ENCODE measurements at places on chromosomes 3 and 15. TPM values are rescaled to one million over a fixed set of nuclear protein-coding genes. Genes with fewer than 3 reads are reported as not detected.

SLC27A2 gene
- 0.74 TPM for total RNA-seq

- no peak for DNase-seq
Observed at GRCh38 chr3:173340626-173341025, 56.9 kb upstream of the NLGN1 start.

GRCh38 chr3:101464235-101464634, 48.8 kb downstream of the SENP7 start:
- no peak for DNase-seq

GRCh38 chr3:194931347-194931746, 245.7 kb downstream of the FAM43A start:
- no peak for DNase-seq

- DNase-seq, result no peak
Observed at GRCh38 chr3:43958973-43959372, 268.2 kb downstream of the ABHD5 start.

GRCh38 chr15:91891788-91892345, 38.4 kb downstream of the SLCO3A1 start:
- peak; percentile 39 for DNase-seq
